ENCODE measurements at places on chromosomes 13 and 19.

GRCh38 chr13:51834581-51835171 lies 10.3 kb downstream of the TMEM272 start:
- DNase-seq, result no peak

DNA sequence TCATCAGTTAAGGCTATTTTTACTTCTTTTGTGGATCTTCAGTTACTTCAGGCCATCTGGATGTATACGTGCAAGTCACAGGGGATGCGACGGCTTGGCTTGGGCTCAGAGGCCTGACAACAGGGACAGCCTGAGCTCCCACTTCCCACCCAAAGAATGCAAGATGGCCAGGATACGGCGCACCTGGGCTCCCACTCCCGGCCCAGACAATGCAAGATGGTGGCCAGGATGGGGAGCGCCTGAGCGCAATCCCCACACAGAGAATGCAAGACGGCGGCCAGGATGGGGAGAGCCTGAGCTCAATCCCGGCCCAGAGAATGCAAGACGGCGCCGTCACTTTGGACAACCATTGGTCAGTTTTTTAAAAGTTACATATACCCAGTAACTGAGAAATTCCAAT lies 25.3 kb upstream of the MIER2 start:
- DNase-seq, result no peak

GRCh38 chr13:22967669-22968068 lies 213.1 kb upstream of the SGCG start:
- no peak for DNase-seq

DNA sequence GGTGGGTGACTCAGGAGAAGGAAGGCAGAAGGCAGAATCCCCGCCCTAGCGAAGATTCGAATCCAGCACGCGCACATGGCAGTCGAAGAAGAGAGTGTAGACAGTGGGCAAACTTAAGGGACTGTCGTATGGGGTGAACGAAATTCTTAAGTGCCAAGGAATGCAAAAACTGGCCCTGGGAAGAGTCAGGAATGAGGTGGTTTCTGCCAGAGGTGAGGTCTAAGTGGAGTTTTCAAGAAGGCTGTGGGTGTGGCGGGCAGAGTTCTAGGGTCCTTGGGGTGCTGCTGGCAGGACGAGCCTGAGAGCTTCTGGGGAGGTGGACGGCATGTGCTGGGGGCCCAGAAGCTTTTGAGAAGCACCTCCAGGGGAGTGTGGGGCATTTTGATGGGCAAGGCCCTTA lies 63.9 kb upstream of the RNF113B start:
- DNase-seq, result no peak

GRCh38 chr19:34232566-34233481 lies 21.5 kb upstream of the GARRE1 start:
- DNase-seq, result no peak

GRCh38 chr19:281156-281853 lies 9.9 kb downstream of the PLPP2 start:
- DNase-seq, result no peak

- no peak for DNase-seq
Observed at GRCh38 chr19:5193192-5193591, 147.4 kb downstream of the PTPRS start.

- peak; percentile 53 for DNase-seq
Observed at GRCh38 chr19:51440846-51441409, 17.3 kb downstream of the SIGLEC8 start.

DNA sequence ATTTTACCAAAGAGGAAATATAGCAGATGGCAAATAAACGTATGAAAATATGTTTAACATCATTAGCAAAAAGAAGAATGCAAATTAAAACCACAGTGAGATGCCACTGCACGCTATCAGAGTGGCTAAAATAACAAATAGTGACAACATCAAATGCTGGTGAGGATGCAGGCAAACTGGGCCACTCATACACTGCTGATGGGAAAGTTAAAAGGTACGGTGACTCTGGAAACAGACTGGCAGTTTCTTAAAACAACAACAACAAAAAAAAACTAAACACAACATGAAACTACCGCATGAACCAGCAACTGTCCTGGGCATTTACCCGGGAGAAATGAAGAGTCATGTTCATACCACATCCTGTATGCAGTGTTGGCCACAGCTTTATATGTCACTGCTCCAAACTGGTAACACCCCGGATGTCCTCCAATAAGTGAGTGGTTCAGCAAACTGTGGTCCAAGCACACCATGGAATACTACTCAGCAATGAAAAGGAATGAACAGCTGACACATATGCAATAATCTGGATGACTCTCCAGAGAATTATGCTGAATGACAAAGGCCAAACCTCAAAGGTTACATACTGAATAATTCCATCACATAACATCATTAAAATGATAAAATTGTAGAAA lies 22.3 kb downstream of the EPS15L1 start:
- peak; percentile 10 for DNase-seq

- no peak for DNase-seq
Observed at GRCh38 chr19:56759531-56759930, 81.0 kb downstream of the PEG3 start.

GRCh38 chr13:82758044-82758443 lies 1124.2 kb downstream of the SLITRK1 start:
- DNase-seq, result no peak

DNA sequence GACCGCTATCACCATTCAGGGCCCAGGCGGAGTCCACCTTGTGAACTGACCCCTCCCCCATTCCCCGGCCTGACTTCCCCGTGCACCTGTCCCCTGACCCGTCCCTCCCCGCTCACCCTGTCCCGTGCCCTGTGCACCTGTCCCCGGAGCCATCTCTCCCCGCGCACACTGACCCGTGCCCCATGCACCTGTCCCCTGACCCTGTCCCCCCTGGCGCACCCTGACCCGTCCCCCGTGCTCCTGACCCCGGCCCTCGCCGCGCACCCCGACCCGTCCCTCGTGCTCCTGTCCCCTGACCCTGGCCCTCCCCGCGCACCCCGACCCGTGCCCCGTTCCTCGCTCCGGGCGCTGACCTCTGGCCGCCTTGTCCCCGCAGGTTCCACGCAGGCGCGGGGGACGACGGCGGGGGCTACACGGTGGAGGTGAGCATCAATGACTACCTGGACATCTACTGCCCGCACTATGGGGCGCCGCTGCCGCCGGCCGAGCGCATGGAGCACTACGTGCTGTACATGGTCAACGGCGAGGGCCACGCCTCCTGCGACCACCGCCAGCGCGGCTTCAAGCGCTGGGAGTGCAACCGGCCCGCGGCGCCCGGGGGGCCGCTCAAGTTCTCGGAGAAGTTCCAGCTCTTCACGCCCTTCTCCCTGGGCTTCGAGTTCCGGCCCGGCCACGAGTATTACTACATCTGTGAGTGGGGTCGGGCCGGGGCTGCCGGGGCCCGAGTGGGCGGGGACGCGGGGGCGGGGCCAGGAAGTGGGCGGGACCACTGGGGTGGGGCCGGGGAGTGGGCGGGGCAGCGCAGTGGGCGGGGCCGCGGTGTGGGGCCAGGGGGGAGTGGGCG lies 9.7 kb downstream of the EFNA2 start:
- no peak for DNase-seq

DNA sequence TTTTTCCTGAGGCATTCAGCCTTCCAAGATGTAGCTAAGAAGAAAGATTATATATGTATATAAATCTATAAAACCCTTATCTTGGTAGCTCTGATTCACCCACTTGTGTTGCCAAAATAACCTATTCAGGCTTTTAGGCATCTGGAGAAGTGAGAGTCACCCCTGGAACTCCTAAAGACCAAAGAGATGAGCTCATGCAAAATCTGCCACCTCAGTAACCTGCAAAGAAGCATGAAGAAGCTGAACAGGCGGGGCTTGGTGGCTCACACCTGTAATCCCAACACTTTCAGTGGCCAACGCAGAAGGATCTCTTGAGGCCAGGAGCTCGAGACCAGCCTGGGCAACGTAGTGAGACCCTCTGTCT lies 393.7 kb downstream of the FOXO1 start:
- DNase-seq, result no peak

GRCh38 chr13:114072421-114072820 lies 60.0 kb downstream of the RASA3 start:
- DNase-seq, result no peak

GRCh38 chr13:52749419-52749818 lies 9.8 kb upstream of the CNMD start:
- DNase-seq, result no peak

- DNase-seq, result no peak
Observed at GRCh38 chr13:38002606-38003005, 133.0 kb upstream of the TRPC4 start.

DNA sequence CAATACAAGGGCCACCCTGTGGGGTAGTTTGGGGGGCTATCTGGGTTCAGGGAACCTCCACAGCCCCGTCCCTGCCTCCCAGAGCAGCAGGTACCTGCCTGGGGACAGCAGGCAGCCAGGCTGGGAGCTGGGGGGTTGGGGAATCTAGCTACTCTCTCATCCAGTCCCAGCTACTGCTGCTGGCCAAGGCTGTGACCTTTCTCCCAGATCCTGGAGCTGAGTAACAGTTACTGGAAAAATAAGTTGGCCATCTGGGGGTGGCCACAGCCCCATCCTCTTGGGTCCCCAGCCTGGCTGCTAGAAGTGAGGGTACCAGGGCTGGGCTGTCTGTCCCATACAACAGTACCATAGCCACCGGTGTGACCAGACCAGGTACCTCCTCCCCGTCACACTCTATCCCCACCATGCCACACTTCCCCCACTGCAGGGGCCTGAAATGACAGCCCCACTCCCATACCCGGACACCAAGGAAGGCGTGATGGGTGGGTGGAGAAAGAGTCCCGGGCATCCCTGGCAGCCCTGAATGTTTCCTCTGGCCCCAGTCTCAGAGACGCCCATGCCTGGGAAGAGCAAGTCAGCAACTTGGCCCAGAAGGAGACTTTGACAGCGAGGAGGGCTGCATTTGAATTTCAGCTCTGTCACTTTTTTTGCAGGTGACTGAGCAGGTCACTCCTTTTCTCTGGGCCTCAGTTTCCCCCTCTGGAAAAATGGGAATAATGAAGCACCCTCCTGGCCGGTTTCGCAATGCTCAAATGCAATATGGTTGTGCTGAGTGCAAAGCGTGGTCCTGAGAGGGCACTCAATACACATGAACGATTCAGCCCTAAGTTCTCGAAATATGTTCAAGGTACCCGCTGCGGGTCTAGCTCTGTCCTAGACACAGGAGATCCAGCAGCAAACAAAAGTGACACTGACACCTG lies 30.7 kb upstream of the NFIC start:
- DNase-seq, result no peak

GRCh38 chr13:43830497-43830881 lies 43.7 kb upstream of the ENOX1 start:
- DNase-seq, result no peak

DNA sequence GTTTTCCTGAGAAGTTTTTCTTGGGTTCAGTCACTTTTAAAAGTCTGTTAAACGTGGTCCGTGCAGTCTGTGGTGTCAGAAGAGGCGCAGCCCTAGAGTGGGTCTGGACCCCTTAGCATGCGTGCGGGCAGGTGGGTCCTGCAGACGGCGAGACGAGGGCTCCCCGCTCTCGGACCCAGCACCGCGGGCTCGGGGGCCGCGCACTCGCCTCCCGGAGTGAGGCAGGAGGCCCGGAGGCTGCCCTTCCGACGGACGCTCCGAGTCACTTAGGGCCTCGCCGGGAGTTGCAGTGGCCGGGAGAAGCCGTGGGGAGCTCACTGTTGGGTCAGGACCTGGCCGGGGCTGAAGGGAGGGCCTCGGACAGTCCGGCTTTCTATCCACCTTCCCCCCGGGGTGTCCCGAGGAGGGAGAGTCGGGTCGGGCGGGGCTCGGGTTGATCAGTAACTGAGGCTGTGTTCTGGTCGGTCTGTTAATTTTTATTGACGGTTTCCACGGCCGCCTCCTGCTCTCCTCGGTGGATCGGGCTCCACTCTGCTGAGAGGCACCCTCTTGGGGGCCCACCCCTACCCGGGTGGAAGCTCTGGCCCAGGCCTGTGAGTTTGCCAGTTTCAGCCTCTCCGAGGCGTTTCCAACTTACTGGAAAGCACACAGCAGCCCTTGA lies 1.3 kb downstream of the PTBP1 start:
- no peak for DNase-seq

DNA sequence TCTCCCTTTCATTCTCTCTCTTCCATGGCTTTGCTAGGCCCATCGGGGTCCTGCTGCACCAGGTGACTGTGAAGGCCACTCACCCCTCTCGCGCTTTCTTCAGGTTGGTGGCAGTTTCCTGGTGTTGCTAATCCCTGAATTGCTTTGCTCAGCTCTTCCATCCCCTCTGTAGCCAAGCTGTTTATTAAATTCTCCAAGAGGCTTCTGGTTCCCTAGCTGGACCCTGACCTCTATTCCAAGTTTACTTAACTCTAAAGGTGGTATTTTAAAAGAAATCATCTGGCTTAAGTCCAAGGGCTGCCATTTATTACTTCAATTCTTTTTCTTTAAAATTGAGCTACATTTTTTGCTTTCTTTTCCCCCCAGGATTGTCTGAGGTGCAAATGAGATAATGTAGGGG lies 32.7 kb upstream of the MICU2 start:
- no peak for DNase-seq

- DNase-seq, result peak; percentile 46
Observed at GRCh38 chr13:30422054-30422839, at the start of gene UBE2L5. TSS of gene UBE2L5 (plus strand) at chr13:30422493. CDS start at chr13:30427991, 5,498 bp downstream.

GRCh38 chr13:97327506-97328221 lies 105.5 kb downstream of the MBNL2 start:
- no peak for DNase-seq

DNA sequence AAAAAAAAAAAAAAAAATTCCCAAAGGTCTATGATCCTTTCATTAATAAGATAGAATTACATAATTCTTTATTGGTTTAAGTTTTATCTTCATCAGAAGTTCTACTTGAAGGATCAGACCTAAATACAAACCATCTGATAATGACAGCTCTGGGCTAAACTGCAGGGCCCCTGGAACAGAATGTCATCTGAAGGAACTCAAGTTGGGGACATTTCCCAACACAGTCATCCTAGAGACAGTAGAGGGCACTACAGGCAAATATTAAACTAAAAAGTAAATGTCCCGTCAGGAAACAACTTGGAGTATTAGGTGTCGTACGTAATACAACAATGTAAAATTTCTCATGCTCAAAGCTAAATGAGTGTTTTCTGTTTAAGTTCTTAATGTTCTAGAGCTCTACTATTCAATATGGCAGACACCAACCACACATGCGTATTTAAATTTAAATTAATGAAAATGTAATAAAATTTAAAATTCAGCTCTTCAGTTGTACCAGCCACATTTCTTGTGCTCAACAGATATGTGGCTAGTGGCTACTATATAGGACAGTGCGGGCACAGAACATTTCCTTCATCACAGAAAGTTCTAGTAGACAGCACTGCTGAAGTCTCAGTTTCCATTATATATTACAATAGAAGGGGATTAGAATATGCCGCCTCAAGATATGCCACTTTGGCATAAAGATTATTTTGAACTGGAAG lies 21.8 kb upstream of the NAXD start:
- no peak for DNase-seq

DNA sequence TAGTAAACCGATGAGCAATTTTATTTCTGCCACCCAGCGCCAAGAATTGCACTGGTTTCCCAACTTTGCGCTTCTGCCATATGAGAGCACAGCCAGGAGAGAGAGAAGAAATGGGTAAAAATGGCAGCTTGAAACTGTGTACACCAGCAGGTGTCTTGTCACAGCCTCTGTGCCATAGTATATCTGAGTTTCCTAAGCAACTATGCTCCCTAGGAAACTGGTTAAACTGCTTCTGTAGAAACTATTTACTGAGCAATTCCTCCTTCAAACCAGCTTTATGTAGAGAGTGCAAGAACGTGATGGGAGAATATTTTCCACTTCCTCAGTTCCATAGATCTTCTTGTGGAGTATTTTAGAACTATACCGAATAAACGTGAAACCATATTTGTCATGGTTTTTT lies 1361.3 kb downstream of the PCDH9 start:
- no peak for DNase-seq
